Natural killer cell treated with Interleukin-12 subunit alpha and Interleukin-12 subunit beta and Interleukin-15 and Interleukin-18, amount 100 ng/mL, for 72 hours (primary cell): ENCODE measurements at places on chromosomes 6 and 20. TPM values are rescaled to one million over a fixed set of nuclear protein-coding genes. Genes with fewer than 3 reads are reported as not detected.

Gene RUNX2
- total RNA-seq: 29.5 TPM

Gene AURKA
- total RNA-seq: 45.1 TPM

Gene DYNLT2
- total RNA-seq: 2.6 TPM

Gene LAMA2
- 0.36 TPM for total RNA-seq

Gene RAB44
- total RNA-seq: 4.1 TPM

Gene OR2J3
- not detected for total RNA-seq

Gene BPIFB1
- total RNA-seq: not detected

Gene OLIG3
- not detected for total RNA-seq

Gene JPH2
- total RNA-seq: 2.0 TPM

Gene DEFB132
- not detected for total RNA-seq

Gene PARD6B
- total RNA-seq: 4.1 TPM

Gene LY6G5C
- total RNA-seq: 8.8 TPM

Gene ULBP3
- 0.45 TPM for total RNA-seq

Gene MAPK14
- 71.4 TPM for total RNA-seq

Gene NOTCH4
- total RNA-seq: 1.4 TPM

Gene ISM1
- total RNA-seq: not detected

Gene CST11
- total RNA-seq: not detected

Gene CYP39A1
- not detected for total RNA-seq

Gene BMP5
- not detected for total RNA-seq

Gene KPNA5
- total RNA-seq: 7.6 TPM

Gene STMND1
- not detected for total RNA-seq

Gene FOXC1
- 0.36 TPM for total RNA-seq

Gene SEL1L2
- not detected for total RNA-seq

Gene SIRPB2
- not detected for total RNA-seq

Gene MED23
- total RNA-seq: 37.4 TPM

Gene SLC35F1
- not detected for total RNA-seq

Gene DLK2
- total RNA-seq: 0.14 TPM
